ENCODE measurements at places on chromosomes 16 and 17.

GRCh38 chr17:77746896-77747554 lies 211.5 kb upstream of the TNRC6C start:
- no peak for DNase-seq

DNA sequence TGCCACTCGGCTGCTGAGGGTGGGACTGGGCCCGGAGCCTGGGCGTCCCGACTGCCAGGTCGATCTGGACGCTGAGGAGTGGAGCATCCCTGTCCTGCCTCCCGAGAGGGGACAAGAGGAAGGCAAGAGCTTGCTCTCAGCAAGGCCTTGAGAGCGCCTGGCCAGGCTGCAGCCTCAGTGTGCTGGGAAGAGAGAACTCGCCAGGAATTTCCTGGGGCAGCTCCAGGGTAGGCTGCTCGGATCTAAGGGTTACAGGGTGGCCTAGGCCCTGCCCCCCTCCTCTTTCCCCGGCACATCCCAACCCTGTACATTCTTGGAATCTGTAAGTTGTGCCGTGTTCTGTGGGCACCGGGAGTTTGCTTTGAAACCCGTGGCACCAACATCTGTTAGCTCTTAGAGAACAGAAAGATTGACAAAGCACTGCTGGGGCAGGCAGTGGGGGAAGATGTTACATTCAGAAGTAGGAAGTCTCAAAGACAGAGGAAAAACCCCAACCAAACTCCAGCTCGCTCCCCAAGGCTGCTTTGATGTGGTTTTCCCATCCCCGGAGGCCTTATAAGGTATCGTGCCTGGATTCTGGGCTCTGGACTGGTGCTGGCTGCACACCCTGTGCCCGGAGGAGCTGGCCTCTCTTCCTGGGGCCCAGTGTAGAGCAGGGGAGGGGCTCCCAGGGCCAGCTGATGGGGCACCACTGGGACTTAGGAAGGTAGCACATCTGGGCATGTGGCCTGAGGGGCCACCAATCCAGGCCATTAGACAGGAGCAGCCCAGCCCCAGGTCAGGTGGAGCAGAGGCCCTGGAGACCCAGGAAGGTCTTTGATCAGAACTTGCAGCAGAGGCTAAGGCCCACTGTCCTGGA lies 55.2 kb downstream of the NKD1 start:
- DNase-seq = no peak

GRCh38 chr17:9684955-9685621 lies 39.8 kb downstream of the USP43 start:
- no peak for DNase-seq

- DNase-seq = no peak
Measured at GRCh38 chr16:8996891-8997290, 33.2 kb upstream of the USP7 start.

- DNase-seq = no peak
Measured at GRCh38 chr16:75501359-75501758, 6.1 kb upstream of the CHST6 start.

GRCh38 chr17:5563456-5563855 lies 20.9 kb downstream of the NLRP1 start:
- no peak for DNase-seq

DNA sequence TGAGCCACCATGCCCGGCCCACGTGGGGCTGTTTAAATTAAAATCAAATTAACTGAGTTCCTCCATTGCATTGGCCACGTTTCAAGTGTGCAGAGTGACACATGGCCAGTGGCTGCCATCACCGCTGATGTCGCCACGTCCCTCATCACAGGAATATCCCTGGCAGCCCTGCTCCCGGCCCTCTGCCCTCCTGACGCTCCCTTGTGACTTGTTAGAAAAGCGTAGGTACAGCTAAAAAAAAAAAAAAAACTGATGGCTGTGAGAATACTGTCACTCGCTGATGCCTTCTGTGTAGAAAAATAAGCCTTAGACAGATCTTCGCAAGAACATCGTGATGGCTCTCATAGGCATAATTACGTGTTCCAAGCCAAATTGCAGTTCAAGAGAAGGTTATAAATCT lies 21.7 kb downstream of the CARHSP1 start:
- no peak for DNase-seq

GRCh38 chr17:7842380-7843256 lies 8.6 kb downstream of the KDM6B start:
- no peak for DNase-seq

DNA sequence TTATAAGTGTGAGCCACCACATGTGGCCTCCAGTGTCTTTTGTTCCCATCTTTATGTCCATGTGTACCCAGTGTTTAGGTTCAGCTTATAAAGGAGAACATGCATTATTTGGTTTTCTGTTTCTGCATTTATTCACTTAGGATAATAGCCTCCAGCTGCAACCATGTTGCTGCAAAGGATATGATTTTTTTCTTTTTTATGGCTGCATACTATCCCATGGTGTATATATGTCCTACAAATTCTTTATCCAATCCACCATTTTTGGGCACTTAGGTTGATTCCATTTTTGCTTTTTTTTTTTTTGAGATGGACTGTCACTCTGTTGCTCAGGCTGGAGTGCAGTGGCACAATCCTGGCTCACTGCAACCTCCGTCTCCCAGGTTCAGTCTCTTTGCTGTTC lies 32.9 kb downstream of the ATAD5 start:
- DNase-seq = no peak

- no peak for DNase-seq
Measured at GRCh38 chr16:85017151-85017550, 5.8 kb upstream of the ZDHHC7 start.

GRCh38 chr16:72838951-72839350 lies 209.0 kb downstream of the ZFHX3 start:
- no peak for DNase-seq

DNA sequence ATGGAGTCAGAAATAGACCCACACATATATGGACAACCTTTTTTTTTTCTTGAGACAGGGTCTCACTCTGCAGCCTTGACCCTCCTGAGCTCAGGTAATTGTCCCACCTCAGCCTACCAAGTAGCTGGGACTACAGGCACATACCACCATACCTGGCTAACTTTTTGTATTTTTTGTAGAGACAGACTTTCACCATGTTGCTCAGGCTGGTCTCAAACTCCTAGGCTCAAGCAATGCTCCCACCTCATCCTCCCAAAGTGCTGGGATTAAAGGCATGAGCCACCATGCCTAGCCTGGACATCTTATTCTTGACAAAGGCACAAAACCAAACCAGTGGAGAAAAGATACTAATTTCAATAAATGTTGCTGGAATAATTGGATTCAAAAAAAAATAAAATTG lies 14.7 kb upstream of the NACA2 start:
- DNase-seq = no peak

DNA sequence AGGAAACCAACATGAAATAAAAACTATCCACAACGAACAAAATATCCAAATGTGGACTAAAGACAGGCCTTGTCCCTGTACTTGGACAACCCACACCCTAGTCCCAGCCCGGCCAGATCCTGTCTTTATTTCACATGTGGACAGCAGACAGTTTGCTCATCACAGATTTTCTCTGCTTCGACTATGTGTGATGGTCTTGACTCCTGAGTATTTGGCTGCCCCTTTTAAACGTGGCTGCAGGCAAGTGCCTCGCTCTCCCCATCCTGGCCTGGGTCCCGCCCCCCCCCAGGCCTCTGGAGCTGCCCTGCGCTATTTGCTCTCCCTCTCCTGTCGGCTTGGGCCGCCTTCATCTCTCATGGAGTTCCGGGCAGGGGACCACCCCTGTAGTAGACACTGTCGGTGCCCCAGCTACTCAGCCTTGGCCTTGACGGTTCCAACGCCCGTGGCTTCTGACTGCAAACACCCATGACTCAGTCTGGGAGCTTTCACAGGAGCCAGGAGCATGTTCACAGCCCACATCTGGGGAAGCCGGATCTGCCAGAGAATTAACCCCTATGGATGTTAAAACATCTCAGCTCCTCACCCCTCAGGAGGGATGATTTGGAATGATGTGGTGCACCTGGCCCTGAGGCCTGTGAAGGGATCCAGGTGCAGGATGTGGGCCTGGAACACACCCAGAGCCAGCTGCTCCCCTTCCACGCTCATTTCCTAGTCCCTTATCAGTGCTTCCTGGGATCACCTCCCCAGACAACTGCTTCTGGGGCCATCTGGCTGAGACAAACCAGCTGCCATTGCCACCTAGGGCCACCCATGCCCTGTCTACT lies 229.7 kb upstream of the RPL38 start:
- DNase-seq = no peak

GRCh38 chr16:12111223-12111622 lies 134.7 kb downstream of the SNX29 start:
- DNase-seq = no peak

- DNase-seq = no peak
Measured at GRCh38 chr17:58960068-58960467, 146.6 kb downstream of the TRIM37 start.

DNA sequence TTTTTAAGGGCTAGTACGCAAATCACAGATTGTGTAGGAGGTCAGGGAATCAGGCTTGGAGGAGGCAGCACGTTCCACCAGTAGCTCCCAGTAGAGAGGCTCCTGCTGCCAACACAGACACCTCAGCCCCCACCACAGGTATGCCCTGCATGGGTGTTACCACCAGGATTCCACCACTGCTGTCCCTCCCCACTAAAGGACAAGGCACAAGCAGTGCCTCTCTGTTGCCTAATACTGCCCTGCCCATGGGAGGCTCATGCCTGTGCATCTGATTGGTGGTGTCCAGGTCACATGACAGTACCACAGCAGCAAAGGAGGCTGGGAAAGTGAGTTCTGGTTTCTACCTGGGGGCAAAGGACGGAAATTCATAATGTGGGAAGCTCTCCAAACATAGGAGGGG lies 33.6 kb upstream of the CACNG4 start:
- no peak for DNase-seq

DNA sequence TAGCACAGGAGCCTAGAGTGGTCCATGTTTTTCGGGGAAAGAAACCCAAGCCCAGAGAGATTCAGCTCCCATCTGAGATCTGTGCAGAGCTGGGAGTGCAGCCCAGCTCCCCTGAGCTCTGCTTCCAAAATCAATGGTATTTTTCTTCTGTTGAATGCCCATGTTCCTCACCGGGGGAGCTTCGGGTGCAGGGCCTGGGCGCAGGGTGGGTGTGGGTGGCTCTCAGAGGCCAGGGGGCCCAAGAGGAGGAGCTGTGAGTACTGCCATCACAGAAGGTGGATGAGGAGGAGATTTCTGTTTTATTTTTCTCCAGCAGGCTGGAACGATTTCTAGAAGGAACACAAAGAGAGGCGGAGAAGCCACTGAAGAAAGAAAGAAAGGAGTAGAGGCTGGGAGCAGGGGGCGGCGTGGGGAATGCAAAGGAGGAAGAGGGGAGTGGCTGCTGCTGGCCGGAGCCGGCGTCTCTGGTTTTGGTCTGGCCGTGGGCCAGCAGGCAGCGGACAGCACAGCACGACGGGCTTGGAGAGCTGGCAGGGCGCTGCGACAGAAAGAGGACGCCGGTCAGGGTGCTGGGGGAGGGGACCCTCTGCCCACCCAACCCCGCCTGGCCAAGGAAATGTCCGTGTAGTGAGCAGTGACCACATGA lies 76.2 kb upstream of the KSR1 start:
- no peak for DNase-seq

- DNase-seq = no peak
Measured at GRCh38 chr17:44408786-44409185, 19.3 kb upstream of the ITGA2B start.

DNA sequence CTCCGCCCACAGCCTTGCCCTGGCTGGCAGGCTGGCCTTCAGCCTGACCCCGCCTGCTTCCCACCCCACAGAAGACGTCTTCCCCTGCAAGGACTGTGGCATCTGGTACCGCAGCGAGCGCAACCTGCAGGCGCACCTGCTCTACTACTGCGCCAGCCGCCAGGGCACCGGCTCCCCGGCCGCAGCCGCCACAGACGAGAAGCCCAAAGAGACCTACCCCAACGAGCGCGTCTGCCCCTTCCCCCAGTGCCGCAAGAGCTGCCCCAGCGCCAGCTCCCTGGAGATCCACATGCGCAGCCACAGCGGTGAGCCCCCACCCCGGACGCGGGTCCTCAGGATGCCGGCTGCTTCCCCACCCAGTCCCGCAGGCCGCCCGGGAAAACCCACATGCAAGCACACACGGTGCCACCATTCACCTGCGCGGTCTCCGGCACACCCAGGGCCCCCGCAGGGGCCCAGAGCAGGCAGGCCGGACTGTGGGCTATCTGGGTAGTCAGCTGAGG lies 38.2 kb upstream of the ZC3H18 start:
- DNase-seq = no peak

GRCh38 chr17:82316651-82317393 lies 586 bp downstream of the CD7 start:
- DNase-seq = no peak

- no peak for DNase-seq
Measured at GRCh38 chr16:75341564-75342307, 90.3 kb upstream of the BCAR1 start.

- no peak for DNase-seq
Measured at GRCh38 chr16:76527244-76527643, 250.0 kb downstream of the CNTNAP4 start.

DNA sequence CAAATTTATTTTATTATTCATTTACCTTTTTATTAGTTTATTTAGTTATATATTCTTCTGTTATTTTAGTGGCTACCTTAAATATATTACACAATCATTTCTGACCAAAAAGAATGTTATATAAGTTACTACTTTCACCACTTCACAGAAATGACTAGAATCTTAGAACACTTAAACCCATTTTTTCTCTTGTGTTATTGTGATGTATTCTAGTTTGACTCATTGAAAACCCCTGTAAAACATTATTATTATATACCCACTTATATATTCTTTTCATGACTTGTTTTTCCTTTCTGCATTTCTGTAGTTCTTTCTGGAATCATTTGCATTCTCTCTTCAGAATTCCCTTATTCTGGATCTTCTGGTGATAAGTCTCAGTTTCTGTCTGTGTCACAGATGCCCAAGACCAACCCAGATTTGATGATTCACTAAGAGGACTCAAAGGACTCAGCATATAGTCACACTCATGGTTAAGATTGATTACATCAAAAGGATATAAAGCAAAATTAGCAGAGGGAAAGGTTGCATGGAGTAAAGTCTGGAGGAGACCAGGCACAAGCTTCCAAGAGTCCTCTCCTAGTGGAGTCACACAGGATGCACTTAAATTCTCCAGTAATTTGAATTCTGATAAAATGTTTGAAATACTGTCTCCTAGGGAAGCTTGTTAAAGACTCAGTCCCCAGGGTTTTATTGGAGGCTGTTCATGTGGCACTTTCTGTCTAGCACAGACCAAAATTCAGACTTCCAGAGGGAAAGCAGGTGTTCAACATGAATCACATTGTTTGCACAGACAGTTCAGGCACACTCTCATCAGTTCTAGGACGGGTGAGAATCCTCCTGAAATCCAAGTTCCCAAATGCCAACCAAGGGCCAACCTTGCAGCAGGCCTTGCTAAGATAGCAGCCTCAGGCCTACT lies 7.7 kb downstream of the GINS3 start:
- DNase-seq = no peak

- DNase-seq = no peak
Measured at GRCh38 chr17:56917559-56918296, 3.9 kb upstream of the TRIM25 start.

Measured in esophagus squamous epithelium (tissue), 5 donors.